GM06990 (cell line): ENCODE measurements at places on chromosomes 4 and X.

GRCh38 chr4:116453127-116453526 is 632.2 kb downstream of the TRAM1L1 start:
- no peak for DNase-seq

DNA sequence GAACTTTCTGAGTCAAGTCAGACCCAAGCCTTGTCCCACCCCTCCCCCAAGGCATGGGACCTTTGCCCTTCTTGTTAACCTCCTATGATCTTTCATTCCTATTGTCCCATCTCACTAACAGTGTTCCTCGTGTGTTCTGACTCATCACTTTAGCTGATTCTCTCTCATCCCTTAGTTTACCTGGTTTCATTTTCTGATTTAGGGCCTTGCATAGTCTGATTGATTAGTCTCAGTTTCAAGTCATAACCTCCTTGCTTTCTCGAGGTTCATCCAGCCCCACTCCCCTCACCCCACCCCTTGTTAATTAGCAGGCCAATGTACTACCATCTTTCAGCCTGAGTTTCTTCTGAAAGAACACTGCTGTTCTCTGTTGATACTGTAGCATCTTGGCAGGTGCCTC is 517.4 kb downstream of the RPA4 start:
- DNase-seq: peak; percentile 51

- DNase-seq: no peak
Measured at GRCh38 chrX:17860179-17860780, 818 bp downstream of the RAI2 start.

DNA sequence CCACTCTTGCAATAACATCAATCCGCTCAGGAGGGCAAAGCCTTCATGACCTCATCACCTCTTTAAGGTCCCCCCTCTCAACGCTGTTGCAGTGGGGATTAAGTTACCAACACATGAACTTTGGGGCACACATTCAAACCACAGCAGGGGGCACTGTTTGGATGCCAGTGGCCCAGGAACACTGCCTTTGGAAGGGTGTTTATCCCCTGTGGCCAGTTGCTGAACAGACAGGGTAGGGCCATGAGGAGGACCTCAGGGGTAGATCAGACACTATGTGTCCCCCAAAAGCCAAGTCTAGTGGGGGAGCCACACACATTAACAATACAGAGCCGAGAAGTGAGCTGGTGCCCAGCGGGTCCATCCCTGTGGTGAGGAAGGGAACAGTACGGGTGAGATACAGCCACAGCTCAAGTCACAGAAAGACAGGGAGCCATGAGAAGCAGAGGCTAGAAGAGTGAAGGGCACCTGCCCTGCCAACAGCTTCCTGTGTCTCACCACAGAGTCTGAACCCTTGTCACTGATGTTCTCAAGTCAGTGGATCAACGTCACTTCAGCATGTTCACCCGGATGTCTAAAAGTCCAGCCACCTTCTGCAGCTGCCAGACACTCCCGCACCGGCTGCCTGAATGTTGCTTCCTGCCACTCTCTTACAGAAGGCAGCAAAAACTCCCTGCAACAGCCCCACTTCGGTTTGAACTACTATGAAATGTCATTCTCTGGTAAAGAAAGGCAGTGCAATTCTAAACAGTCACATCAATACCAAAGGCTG is 19.9 kb upstream of the MXD4 start:
- peak; percentile 36 for DNase-seq

- DNase-seq: no peak
Measured at GRCh38 chr4:4416981-4417380, 30.1 kb downstream of the NSG1 start.

GRCh38 chrX:49041744-49042580 is 1.2 kb downstream of the TFE3 start:
- no peak for DNase-seq
